ENCODE measurements at places on chromosomes 2 and 18.

GRCh38 chr2:55805686-55806085 lies 112.0 kb upstream of the PNPT1 start:
- DNase-seq = no peak

- no peak for DNase-seq
Measured at GRCh38 chr2:213806125-213806726, 522.0 kb downstream of the SPAG16 start.

GRCh38 chr2:191612496-191612895 lies 65.4 kb upstream of the NABP1 start:
- no peak for DNase-seq

- DNase-seq = no peak
Measured at GRCh38 chr2:127680706-127681287, 5.5 kb upstream of the LIMS2 start.

DNA sequence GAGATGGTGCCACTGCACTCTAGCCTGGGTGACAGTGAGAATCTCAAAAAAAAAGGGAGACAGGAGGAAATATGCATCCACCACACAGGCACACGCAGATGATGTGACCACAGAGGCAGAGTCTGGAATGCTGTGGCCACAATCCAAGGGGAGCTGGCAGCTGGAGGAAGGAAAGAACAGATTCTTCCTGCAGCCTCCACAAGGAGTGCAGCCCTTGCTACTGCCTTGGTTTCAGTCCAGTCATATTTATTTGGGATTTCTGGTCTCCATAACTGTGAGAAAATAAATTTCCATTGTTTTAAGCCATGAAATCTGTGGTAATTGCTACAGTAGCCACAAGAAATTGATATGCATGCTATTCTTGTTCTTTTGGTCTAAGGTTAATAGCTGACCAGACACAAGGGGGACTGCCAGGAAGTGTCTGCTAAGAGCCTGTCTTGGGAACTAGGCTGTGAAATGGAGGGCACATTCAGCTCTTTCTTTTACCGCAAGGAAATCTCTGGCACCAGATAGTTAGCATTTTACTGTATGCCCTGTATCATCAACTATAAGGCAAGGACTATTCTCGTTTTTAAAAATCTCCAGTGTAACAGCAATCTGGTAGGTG lies 133.1 kb upstream of the SEC11C start:
- no peak for DNase-seq

GRCh38 chr2:28413152-28413898 lies 20.7 kb downstream of the FOSL2 start:
- no peak for DNase-seq

DNA sequence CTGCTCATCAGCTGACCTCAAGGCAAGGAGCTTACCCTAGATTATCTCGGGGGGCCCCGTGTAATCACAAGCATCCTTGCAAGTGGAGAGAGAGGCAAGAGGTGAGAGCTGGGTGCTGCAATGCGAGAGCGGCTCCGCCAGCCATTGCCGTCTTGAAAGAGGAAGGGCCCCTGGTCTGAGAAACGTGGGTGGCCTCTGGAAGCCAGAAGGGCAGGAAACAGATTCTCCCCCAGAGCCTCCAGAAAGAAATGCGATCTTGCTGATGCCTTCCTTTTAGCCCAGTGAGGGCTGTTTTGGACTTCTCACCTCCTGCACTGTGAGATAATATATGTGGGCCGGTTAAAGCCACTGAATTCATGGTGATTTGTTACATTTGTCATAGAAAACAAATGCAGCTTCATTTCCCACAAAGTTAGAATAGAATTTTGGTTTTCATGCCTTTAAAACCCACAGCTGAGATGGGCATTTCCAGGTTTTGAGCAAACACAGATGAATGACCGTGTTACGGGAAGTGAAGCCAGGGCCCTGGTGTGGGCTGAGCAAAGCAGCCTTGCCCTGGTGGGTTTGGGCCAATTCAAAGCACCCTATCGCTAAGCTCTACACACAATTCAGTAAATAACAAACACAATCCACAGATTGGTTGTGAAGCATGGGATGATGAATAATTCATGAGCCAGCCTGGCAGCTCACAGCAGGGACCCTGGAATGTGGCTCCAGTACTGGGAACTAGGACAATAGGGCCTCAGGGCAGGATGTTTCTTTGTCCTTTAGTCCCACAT lies 319.9 kb upstream of the HS6ST1 start:
- no peak for DNase-seq

DNA sequence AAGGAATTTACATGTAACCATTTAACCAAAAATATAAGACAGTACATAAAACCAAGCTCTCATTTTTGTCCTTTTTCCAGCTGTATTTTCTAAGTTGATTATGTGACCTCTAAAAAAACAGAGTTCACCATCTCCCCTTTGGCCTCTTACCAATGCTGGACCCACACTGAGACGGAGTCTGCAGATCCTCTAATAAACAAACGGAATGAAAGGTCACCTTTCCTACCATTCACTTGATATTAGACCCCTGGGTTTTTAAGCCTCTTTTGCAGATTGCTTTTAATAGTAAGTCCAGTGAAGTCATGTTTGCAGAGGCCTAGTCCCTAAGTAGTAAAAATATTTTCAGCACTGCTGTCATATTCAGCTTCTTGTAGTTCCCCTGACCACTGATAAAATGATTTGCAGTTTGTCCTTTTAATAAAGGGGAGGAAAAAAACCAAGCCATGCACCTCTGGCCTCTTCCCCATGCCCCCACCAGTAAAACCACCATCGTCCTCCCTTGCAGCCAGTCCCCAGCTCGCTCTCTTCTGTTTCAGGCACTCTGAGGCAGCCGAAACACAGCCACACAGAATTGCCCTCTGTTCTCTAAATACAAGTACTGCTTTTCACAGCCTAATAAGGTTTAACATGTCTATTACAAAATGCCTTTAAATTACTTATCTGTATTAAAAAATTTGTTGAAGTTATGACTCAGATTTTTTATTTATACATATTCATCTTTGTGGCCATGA lies 427.5 kb downstream of the PARD3B start:
- no peak for DNase-seq

GRCh38 chr2:201996679-201997314 lies 36.9 kb upstream of the FZD7 start:
- no peak for DNase-seq

GRCh38 chr2:149313512-149313972 lies 16.8 kb upstream of the LYPD6 start:
- DNase-seq = no peak

DNA sequence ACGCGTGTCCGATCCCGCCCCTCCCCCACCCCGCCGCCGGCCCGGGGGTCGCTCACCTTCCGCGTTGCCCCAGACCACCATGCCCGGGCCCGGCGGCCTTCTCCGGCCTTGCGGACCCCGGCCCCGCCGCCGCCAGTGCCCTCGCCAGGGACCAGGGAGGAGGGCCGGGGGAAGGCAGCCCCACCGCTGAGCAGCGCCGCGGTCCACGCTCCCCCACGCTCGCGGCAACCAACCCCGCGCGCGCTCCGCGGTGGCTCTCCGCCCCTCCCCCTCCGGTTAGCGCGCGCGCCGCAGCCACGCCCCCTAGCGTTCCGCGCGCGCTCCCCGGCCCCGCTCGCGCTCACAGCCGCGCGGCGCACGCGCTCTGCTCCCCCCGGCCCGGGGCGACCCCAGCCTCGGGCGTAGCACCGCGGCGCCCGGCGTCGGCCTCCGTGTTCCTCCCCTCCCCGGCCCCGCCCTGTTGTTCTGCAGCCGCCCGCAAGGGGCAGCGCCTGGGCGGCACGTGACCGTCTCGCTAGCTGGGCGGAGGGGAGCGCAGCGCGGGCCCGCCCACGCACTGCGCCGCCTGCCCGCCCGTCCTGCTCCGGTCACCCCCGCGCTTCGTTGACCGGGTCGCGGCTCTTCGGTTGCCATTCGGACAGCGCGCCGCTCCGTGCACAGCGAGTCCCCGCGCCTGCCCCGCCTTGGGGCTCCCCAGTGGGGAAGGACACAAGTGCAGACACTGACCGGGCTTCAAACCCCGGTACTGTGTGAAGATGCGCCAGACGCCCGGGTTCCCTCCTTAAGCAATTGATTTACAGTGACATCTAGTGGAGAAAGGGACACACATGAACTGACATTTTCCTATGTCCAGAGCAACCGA lies at the start of gene REV1:
Gene REV1, minus strand, starts transcription at position 257 of the 862 bp plus-strand sequence. CDS start 25,042 bp downstream, outside the sequence.
- peak; percentile 85 for DNase-seq

DNA sequence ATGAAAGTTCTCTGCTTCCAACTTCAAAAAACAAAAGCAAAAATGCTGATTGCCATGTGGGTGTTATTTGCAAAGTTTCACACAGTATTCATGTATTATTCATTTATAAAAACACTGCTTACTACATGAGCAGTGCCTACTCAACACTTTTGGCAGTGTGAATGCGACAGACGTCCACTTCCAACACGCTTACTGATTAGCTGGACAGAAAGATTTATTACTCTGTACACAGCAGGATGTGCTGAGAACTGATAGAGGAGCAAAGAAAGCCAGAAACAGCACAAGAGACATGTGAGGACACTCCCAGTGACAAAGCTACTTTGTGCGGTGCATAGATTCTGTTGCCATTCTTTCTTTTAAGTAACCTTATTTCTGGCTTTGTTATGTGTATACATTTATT lies 258.8 kb downstream of the DLGAP1 start:
- no peak for DNase-seq

GRCh38 chr2:113157118-113157896 lies 16.5 kb upstream of the PSD4 start:
- no peak for DNase-seq

GRCh38 chr18:26190506-26190905 lies 35.7 kb upstream of the TAF4B start:
- no peak for DNase-seq

- DNase-seq = no peak
Measured at GRCh38 chr18:58417752-58418151, 211.1 kb downstream of the ALPK2 start.

GRCh38 chr2:191899410-191899809 lies 52.5 kb upstream of the CAVIN2 start:
- no peak for DNase-seq

- no peak for DNase-seq
Measured at GRCh38 chr18:45671321-45671720, 52.7 kb upstream of the SLC14A1 start.

DNA sequence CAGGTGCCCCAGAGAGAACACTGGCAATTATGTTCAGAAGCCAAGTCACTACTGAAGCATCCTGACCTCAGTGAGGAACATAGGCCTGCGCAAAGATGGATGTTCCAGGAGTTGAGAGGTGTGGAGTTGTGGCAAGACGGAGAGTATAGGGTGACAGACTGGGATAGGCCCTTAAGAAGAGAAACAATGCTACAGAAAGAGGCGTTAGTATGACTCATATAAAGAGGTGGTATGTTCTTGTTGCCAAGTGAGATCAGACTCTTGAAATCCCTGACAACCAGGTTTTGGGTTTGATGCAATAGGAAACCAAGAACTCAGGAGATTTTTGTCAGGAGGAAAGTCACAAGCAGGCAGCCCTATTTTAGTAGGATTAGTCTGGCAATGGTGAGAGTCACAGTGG lies 185.6 kb downstream of the RIT2 start:
- DNase-seq = no peak

DNA sequence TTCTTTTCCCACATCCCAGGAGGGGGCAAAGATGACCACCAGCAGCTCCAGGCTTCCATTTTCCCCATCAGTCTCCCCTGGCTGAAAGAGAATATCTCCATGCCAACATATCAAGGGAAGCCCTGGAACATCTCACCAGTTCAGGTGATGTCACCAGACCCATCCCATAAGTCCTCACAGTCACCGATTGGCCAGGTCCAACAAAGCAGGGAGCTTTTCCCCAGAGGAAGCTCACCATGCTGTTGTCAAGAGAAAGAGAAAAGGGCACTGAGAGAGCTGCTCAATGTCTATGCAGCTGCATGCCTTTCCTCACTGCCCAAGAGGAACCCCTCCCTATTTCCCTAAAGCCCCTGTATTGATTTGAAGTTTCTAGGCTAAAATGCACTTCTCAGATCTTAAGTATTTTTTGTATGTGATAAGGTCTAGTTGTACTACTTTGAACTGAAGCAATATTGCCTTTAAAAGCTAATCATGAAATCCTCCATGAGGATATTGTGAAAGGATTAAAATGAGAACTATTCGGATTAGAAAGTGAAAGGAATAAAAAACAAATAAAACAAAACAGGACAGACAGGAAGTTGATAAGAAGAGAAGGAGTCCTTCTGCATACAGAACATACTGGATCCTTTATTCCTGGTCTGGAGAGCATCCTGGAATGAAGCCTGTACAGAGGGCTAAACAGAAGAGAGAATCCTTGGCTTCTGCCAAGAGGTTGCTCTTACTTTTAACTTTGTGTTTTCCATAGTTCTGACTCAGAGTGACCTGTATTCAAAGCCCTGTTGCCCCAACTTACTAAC lies 45.2 kb upstream of the CTIF start:
- no peak for DNase-seq

- DNase-seq = no peak
Measured at GRCh38 chr2:75018162-75018561, 59.7 kb downstream of the POLE4 start.

- DNase-seq = no peak
Measured at GRCh38 chr2:51693640-51694039, 661.7 kb upstream of the NRXN1 start.

- DNase-seq = no peak
Measured at GRCh38 chr2:56185101-56185581, 1.4 kb downstream of the CCDC85A start.

DNA sequence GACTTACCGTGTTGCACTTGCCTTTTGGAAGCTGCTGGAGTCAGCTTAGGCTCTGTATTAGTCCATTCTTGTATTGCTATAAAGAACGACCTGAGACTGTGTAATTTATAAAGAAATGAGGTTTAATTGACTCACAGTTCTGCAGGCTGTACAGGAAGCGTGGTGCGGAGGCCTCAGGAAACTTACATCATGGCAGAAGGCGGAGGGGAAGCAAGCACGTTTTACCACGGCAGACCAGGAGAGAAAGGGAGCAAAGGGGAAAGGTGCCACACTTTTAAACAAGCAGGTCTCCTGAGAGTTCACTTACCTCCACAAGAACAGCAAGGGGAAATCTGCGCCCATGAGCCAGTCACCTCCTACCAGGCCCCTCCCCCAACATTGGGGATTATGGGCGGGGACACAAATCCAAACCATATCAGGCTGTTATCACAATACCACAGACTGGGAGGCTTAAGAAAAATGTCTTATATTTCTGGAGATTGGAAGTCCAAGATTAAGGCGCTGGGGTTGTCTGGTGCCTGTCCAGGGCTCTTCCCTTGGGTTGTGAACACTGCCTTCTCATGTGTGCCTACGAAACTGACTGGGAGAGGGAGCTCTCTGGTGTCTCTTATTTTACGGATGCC lies 3.6 kb upstream of the D2HGDH start:
- DNase-seq = no peak

DNA sequence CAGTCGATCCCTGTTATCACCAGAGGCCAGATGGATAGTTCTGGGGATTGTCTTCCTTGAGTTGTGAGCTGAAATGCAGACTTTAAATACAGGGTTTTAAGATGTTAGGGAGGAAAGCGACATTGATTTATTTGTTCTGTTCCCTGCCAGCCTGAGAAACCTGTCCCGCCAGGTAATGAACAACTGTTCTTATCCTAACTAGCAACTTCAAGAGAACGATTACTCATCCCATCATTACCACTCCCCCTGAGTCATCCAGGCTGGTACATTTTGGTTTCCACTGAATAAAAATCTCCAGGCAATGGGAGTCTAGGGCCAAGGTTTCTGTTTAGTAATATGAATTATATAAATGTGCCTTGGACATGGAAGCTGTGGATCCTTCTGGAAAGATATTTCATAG lies 131.2 kb downstream of the LYPD6B start:
- no peak for DNase-seq

Data from activated CD8-positive, alpha-beta memory T cell treated with anti-CD3 and anti-CD28 coated beads for 1 hour (primary cell).